Urothelium cell line (cell line): ENCODE measurements at places on chromosomes 16 and 17.

DNA sequence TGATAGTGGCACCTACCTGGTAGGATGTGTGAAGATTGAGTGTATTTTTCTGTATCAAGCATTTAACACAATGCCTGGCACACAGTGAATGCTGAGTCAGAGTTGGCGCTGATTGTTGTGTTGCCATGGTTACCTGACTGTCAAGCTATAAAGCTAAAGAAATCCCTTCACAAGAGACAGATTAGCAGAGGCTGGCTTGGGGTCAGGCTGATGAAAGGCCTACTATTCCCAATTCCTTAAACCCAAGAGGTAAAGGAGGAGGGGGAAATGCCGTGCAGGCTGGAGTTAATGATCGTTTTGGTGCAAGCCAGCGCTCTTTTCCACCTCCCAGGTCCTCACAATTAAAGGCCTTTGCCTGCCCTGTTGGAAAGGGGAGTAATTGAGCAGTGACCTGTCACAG lies 5.9 kb downstream of the CLEC19A start:
- DNase-seq: peak; percentile 34

GRCh38 chr17:74457146-74457819 lies 9.2 kb upstream of the CD300A start:
- peak; percentile 83 for DNase-seq

- DNase-seq: peak; percentile 82
Observed at GRCh38 chr16:28277537-28278388, 14.6 kb upstream of the SBK1 start.

DNA sequence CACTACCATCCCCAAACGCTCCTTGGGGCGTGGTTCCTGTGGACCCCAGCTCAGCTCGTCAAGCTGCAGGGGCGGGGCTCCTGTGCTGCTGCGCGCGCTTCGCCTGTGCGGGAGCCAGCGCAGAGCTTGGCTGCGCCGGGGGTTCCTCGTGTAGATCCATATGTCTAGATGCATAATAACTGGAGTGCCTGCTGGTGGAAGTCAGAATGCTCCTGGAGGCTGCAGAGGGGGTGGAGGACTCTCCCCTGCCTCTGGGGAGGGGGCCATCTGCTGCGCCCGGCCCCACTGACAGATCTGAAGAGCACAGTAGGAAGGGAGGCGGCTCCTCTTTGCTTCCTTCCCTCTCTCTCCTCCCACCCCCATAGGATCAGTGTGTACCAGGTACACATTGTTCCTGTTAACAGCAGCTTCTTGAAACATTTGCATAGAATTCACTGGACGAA lies 4.6 kb downstream of the RASD1 start:
- no peak for DNase-seq

DNA sequence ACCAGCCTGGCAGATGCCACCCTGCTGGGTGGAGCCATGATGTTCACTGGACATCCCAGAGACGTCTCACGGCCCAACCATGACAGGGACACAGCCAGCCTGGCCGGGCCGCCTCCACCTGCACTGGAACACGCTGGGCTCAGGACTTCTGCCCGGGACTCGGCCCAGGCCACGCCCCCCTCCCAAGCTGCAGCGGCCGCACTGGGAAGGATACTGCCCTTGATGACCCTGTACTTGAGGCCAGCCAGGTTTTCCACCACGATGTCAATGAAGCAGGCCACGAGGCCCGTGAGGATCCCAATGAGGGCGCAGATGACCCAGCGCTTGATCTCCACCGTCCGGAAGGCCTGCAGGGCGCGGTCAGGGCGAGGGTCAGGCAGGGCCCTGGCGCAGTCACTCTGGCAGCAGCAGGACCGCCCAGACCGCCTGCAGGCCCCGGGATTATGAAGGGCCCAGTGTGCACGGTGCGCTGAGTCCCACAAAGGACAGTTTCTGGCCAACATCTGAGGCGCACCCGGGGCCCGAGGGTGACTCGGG lies 14.2 kb downstream of the CLCN7 start:
- DNase-seq: no peak
